CD4-positive, alpha-beta T cell treated with Interleukin-6 at 100 ng/mL for 8 hours (primary cell): ENCODE measurements at places on chromosomes 7 and 10.

DNA sequence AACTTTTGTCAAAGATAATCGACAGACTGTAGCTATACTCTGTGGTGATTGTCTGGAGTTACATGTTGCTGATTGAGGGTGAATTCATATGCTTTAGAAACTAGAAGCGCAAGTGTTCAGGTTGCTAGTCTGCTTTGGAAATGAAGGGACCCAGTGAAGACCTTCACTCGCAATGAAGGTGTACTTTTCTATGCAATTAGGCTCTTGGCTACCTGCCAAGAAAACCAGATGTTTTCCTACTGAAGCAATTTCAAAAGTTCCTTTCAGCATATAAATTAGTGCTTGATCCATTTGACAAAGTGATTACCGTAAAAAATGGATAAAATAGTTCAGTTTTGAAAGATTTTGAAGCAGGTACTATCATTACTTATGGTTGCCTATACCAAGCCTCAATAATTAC is 10.0 kb upstream of the STK31 start:
- no peak for DNase-seq

DNA sequence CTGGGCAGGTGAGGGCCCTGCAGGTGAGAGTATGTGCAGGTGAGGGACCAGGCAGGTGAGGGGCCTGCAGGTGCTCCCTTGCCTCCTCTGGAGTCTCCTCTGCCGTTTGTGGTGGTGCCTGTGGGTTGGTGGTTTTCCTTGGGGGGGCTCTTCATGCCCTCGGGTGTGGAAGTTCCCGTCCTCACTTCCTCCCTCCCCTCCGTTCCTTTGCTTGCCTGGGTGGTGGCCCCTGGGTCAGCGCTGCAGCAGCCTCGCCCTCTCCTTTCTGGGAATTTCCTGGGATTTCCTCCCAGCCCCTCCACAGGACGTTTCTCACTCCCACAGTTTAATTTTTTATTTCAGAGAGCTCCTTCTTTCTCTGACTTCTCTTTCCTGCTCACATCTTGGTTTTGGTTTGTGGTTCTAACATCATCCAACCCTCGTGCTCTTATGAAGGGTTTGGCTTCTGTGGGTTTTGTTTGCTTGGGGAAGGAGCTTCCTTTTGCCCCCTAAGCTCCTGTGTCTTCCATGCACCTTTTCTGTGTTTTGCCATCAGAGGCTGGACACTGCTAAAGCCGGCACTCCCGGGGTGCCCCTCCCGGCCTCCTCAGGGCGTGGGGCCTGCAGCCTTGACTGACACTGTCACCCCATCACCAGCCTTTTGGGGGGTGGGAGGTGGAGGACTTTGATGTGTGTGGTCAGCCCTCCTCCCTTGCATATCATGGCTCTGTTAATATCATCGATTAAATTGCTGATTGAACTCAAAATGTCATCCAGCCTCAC is 29.2 kb upstream of the ADGRA1 start:
- no peak for DNase-seq

DNA sequence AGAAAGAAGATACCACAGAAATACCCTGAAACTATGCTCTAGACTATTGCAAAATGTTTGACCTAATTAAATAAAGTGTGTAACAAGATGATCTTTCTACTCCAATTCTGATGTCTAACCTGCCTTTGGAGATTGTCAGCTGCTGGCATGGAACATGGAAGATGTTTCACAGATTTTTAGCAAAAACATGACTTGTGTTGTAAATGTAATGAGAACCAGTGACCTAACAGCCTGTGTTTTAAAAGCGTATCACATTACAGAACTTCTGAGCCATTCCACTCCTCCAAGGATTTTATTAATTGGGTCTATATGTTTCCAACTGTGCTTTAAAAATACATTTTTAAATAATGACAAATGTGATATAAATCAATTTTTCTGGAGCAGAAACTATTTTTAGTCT is 526.3 kb upstream of the SEMA3D start:
- no peak for DNase-seq

DNA sequence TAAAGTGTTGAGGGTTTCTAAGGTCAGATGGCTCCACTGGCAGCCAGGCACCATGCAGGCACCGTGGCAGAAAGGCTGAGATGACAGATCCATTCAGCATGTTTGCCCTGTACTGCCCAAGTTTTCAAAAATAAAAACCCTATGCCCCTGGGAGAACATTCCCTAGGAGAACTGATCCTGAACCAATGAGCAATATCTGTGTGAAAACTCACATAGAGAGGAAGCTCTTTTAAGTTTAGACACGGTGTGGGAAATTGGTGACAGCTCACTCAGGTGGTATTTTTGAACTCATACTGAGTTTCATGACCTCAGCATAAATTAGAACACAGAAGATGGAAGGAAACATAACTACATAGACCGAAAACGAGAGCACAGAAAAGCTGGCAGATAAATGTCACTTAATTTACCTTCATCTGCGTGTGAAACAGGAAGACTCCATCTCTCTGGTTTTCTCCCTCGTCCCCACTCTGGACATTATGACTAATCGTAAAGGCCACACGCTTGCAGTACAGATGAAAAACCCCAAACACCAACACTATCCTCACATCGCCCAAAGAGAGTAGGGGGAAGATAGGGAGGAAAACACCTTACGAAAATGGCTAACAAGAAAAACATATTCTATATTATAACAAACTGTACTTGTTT is 127.8 kb downstream of the ICA1 start:
- peak; percentile 42 for DNase-seq

DNA sequence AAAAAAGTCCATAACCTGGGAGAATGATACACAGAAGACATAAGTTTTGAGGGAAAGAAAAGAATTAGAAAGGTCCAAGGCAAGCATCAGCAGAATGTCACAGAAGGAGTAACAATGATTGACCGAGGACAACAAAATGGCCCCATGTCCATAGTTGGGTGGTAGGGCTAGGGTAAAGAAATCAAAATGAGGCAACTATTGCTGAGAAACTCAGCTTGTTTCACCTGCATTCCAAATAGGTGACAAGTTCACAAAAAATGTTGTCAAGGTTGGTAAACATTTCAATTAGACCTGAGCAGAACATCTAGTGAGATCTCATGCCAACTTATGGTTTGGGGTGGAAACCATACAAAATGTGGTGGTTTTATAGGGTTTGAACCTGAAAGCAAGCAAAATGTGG is 22.8 kb upstream of the DLX6 start:
- no peak for DNase-seq

- no peak for DNase-seq
Observed at GRCh38 chr10:8121201-8121890, 66.9 kb downstream of the GATA3 start.

- DNase-seq: no peak
Observed at GRCh38 chr10:80619036-80619435, 81.3 kb downstream of the SH2D4B start.

DNA sequence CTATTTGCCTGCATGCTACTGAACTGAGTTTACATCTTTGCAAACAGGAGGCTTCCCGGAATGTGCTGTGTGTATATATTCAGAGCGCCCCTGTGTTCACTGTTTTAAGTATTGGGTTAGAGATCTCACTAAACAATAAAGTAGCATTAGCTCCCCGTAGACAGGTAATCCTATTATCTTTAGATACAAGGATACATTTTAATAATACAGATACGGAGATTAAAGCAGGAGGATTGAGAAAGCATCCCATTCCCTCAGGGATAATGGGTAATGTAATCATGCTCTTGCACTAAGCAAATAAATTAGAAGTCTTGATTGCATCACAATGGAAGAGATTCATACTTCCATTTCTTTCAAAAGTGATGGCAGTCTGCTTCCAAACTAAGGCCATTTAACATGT is 809.0 kb downstream of the NRG3 start:
- no peak for DNase-seq

DNA sequence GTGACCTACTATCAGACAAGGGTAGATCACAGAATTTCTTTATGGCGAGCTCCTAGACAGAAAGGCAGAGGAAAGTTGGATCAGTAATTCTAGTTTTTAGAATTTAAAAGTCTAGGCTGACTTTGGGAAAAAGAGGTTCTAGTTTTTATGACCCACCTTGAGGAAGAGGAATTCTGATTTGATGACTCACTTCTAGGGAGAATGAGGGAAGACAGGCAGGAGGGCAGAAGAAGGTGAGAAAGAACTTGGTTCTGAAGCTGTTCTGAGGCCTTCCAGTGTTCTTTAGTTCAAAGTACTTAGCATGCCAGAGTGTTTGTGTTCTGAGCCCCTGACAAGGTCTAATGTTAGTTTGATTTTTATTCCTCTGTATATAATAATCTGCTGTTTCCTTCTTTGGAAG is 97.2 kb downstream of the PODXL start:
- no peak for DNase-seq

- peak; percentile 11 for DNase-seq
Observed at GRCh38 chr10:69215405-69216171, 4.5 kb upstream of the HKDC1 start.

DNA sequence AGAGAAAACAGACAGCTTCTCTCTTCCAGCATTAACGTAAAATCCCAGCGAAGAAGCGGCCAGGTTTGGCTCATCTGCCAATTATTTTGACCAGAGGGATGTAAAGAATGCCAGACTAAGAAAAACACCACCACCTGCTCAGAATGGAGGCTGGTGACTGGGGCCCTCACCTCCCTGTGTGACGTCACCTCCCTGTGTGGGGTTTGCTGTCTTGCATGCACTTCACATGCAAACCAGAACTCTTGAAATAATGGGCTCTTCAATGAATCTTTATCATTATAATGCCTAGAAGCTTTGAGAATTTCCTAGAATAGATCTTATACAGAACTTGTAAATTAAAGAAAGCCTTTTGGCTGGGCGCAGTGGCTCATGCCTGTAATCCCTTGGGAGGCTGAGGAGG is 101.8 kb upstream of the WAC start:
- no peak for DNase-seq

DNA sequence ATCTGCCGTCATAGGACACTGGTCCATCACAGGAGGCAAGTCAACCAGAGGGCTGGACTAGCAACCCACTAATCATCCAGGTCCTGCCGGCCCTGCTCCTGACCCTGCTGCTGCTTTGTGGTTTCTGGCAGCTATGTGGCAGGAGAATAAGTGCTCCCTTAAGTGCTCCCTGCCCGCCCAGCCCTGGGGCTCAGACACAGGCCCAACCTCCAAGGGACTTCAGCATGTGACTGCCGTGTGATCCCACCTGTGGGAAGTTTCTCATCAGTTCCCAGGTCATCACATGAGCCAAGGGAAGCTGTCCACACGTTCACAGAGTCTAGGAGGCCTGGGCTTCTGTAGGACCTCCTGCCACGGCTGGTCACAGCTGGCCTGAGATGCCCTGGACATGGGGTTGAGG is 34.2 kb upstream of the ZNF488 start:
- no peak for DNase-seq

DNA sequence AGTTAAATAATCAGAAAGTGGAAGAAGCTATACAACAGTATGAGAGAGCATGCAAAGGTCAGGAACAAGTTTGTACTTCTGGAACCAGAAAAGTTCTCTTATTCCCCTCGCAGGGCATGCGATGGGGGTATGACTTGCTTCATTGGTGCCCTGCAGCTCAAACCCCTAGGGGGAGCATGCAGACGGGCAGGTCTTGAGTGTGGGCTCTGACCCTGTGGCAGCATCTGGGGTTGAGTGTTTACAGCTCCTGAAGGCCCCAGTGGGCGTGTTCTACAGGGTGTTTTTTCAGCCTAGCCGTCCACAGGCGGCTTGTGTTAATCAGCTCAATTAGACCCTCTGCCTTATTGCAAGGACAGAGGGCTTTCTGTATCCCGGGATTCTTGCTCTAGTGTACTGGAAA is 44.5 kb downstream of the KIF20B start:
- no peak for DNase-seq

GRCh38 chr10:132960631-132961419 is 18.5 kb upstream of the CFAP46 start:
- no peak for DNase-seq

GRCh38 chr7:73522105-73522872 is at the start of gene BAZ1B:
Gene BAZ1B (minus strand): TSS chr7:73522293. CDS start chr7:73521933, 360 bp downstream.
- DNase-seq: peak; percentile 97

- no peak for DNase-seq
Observed at GRCh38 chr7:19024261-19024660, 93.2 kb downstream of the TWIST1 start.

DNA sequence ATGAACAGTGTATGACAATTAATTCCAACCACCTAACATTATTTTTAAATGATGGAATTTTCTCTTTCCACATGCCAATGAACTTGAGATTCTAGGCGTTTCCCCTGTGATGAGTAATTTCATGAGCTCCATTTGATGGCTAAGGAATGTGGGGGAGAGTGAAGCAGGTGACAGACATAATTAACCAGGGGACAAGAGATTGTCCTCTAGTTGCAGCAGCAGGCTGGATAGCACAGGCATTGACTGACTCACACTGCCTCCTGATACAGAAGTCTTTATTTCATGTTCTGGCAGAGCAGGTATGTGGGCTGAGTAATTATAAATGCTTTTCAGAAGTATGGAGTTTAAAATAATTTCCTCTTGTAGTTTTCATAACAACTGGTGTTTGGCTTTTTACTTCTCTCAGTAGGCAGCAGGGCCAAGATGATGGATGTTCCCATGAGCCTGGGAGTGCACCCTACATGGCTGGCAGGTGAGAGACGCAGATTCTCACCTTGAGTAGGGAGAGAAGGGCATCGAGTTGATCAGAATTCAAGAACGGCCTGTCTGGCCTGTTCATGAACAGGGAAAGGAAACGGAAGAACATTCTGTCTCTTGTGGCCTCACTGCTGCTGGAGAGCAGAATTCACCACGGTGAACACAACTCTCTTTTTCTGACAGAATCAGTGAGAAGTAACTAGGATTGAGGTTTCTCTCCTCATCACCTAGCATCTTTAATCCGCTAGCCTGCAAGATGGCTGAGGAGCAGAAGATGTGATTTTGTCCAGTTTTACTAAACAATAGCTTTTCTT is 118.8 kb downstream of the AOAH start:
- DNase-seq: no peak

- no peak for DNase-seq
Observed at GRCh38 chr10:10540398-10540797, 477.3 kb upstream of the CELF2 start.

DNA sequence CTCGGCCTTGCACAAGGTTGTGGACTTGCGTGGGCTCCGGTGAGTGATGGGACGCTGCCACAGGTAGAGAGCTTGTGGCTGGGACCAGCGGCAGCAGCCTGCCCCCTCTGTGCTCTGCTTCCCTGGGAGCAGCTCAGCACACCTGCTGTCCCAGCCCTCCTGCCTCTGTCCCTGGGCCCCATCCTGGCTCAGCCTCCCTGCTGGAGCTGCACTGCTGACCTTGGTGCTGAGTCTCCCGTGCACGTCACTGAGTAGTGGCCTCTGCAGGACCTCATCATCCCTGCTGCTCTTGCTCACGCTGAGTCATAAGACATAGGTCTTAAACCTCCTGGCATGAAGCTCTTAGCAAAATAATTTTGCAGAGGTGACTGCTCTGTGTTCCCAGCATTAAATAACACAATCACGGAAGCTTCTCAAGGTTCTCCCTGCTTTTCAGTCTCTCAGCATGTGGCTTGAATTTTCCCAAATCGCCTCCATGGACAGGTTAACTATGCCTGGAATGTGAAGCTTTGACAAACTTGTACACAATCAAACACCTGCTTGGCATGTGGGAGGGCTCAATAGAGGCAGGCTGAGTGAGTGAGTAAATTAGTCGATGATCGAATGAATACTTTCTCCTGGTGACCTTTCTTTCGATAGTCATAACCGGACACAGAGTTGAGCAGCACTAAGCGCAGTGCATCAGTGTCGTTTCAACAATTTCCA is 63.8 kb upstream of the NPS start:
- no peak for DNase-seq

GRCh38 chr10:109773288-109774120 is 149.8 kb downstream of the XPNPEP1 start:
- DNase-seq: no peak
